A673 (cell line): ENCODE measurements at places on chromosomes 11 and 22. TPM values are rescaled to one million over a fixed set of nuclear protein-coding genes. Genes with fewer than 3 reads are reported as not detected.
A peak's percentile ranks its signal among the peaks of the same experiment; 100 is the strongest.

DNA sequence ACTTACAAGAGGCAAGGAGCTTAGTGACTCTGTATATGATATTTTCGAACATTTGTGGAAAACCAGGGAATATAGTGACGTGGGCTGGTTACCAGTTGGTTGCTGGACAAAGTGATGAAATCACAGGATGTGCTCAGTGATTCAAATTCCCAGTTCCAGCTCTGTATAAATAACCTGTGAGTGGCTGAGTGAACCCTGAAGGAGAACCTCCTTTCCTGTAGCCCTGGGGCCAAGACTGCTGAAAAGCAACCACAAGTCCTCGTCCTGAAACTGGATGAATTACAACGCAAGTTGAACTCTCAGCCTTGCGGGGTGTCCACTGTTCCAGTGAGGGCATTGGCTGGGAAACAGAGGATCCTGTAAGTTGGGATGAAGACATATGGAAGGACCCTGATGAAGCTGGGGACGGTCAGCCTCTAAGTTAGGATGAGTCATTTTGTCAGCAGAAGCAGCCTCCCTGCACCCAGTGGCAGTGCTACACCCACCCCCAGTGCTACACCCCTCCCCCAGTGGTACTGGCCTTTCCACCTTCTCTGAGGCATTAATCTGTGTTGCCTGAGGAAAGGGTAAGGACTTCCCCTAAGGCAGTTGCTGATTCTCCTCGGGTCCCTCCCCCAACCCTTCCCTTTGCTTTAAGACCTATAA is 22.0 kb upstream of the CD81 start:
- H3K4me3 ChIP-seq: no peak overlapping the region
- no peaks in the 10 kb centered on the region for H3K27me3 ChIP-seq
- H3K4me1 ChIP-seq: no peaks in the 10 kb centered on the region
- no peaks in the 10 kb centered on the region for H3K36me3 ChIP-seq

The INS gene
- total RNA-seq: not detected in 2 replicates

The TUBA8 gene
- total RNA-seq: 3.0 and 3.1 TPM in 2 replicates

- H3K27me3 ChIP-seq: peaks cover 47% of the 10 kb centered on the region
- no peaks in the 10 kb centered on the region for H3K4me1 ChIP-seq
- H3K36me3 ChIP-seq: no peaks in the 10 kb centered on the region
- DNase-seq: no peak
- H3K27ac ChIP-seq: no peak overlapping the region
Observed at GRCh38 chr11:128301756-128302155, 285.6 kb downstream of the ETS1 start.

The GDPD4 gene
- total RNA-seq: not detected in 2 replicates

- peaks cover 6% of the 10 kb centered on the region for H3K36me3 ChIP-seq
- H3K27me3 ChIP-seq: no peaks in the 10 kb centered on the region
- peak overlapping the region; percentile 91 for H3K4me3 ChIP-seq
- peak; percentile 39 for DNase-seq
- H3K4me1 ChIP-seq: peaks cover 51% of the 10 kb centered on the region
Observed at GRCh38 chr11:110431051-110431672, 1.4 kb downstream of the FDX1 start.

- H3K4me3 ChIP-seq: no peak overlapping the region
- no peaks in the 10 kb centered on the region for H3K36me3 ChIP-seq
- no peak overlapping the region for H3K27ac ChIP-seq
- no peaks in the 10 kb centered on the region for H3K4me1 ChIP-seq
- H3K27me3 ChIP-seq: no peaks in the 10 kb centered on the region
Observed at GRCh38 chr11:18770479-18771125, 21.0 kb downstream of the PTPN5 start.

- no peak overlapping the region for H3K4me3 ChIP-seq
- peak; percentile 74 for DNase-seq
- H3K4me1 ChIP-seq: peaks cover 18% of the 10 kb centered on the region
- no peaks in the 10 kb centered on the region for H3K36me3 ChIP-seq
- no peak overlapping the region for H3K27ac ChIP-seq
Observed at GRCh38 chr11:121762820-121763219, 310.1 kb upstream of the SORL1-AS1 start.

The SLC1A2 gene
- 0.11 TPM in 1 of 2 replicates, not detected in the other for total RNA-seq

DNA sequence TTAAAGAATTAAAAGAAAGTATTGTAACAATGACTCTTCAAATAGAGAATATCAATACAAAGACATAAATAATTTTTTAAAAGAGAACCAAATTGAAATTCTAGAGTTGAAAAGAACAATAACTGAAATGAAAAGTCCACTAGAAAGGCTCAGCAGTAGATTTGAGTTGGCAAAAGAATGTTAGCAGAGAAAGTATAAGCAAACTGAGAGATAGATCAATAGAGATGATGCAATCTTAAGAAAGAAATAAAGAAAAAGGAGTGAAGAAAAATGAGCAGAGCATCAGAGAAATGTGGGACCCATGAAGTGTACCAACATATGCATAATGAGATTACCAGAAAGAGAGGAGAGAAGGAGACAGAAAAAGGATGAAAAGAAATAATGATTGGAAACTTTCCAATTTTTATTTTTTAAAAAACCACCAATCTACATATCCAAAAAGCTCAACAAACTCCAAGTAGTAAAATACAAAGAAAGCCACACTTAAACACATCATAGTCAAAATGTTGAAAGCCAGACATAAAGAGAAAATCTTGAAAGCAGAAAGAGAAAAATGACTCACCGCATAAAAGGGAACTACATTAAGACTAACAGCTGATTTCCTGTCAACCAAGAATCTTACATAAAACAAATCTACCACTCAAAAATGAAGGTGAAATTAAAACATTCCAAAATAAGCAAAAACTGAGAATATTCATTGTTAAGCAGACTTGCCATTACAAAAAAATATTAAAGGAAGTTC is 20.9 kb downstream of the NCF4 start:
- no peak overlapping the region for H3K27ac ChIP-seq
- DNase-seq: peak; percentile 21
- H3K4me3 ChIP-seq: no peak overlapping the region
- peaks cover 10% of the 10 kb centered on the region for H3K27me3 ChIP-seq
- no peaks in the 10 kb centered on the region for H3K4me1 ChIP-seq

- no peak overlapping the region for H3K4me3 ChIP-seq
- H3K27ac ChIP-seq: no peak overlapping the region
- DNase-seq: no peak
- peaks cover 80% of the 10 kb centered on the region for H3K4me1 ChIP-seq
- no peaks in the 10 kb centered on the region for H3K27me3 ChIP-seq
- H3K36me3 ChIP-seq: no peaks in the 10 kb centered on the region
Observed at GRCh38 chr11:130099356-130099755, 29.7 kb downstream of the APLP2 start.

GRCh38 chr11:34298871-34299270 is 58.9 kb downstream of the ABTB2 start:
- DNase-seq: no peak
- H3K27ac ChIP-seq: no peak overlapping the region
- H3K4me3 ChIP-seq: no peak overlapping the region
- H3K36me3 ChIP-seq: no peaks in the 10 kb centered on the region

DNA sequence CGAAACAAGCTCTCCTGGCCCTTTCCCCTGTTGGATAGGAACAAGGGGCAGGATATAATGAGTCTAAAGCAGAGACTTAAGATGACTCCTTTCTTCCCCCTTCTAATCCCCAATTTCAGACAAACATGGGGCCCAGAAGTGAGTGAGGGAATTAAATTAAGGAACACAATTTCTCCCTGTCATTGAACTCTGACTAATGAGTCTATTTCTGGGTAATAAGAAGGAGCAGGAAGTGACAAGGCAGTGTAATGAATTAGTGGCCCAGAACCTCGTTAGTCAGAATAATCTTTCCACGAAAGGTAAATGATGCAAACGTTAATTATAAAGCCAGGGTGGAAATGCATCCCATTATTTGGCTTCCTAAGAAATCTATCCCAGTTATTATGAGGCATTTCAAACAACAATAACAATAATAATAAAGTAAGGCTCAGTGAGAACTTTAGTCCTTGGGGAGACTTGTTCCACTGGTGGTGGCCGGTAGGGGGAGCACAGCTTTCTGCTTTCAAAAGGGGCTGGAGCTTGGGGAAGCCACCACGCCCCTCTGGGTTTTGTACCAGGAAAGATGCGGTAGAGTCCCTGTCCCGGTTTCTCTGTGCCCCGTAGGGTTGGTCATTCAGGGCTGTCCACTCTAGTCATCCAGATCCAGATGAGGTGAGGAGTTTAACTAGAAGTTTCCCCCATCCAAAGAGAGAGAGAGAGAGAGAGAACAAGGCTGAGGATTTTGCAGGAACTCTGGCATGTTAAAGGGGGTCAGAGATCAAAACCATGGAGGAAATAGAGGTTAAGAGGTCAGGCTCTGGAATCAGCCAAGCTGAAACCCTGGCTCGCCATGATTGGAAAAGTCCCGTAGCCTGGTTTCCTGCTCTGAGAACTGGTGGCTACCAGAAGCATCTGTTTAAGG is 298.3 kb downstream of the NTM start:
- DNase-seq: peak; percentile 71
- no peaks in the 10 kb centered on the region for H3K36me3 ChIP-seq
- H3K4me1 ChIP-seq: no peaks in the 10 kb centered on the region
- no peak overlapping the region for H3K4me3 ChIP-seq
- no peaks in the 10 kb centered on the region for H3K27me3 ChIP-seq

The SAA4 gene
- not detected in 2 replicates for total RNA-seq

DNA sequence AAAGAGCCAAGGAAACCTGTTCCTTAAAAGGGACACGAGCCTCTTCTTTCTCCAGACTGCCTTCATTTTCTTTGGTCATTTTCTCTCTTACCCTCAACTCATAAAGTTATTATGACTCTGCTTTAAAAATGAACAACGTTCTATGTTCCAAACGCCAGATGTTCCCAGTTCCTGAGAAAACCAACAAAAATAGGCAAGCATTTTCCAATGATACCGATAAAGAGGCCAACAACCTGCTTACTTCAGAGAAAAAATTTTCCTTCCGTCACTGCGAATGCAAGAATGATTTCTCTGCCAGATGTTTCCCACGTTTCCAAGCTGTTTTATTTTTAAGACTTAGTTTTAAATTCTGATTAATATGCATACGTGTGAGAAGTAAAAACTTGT is 315 bp upstream of the TRPC6 start:
- no peak for DNase-seq
- H3K27me3 ChIP-seq: peaks cover 83% of the 10 kb centered on the region
- H3K36me3 ChIP-seq: no peaks in the 10 kb centered on the region
- H3K27ac ChIP-seq: no peak overlapping the region
- no peaks in the 10 kb centered on the region for H3K4me1 ChIP-seq
- no peak overlapping the region for H3K4me3 ChIP-seq

GRCh38 chr22:31637447-31637890 is 24.5 kb downstream of the PISD start:
- no peaks in the 10 kb centered on the region for H3K36me3 ChIP-seq
- H3K27me3 ChIP-seq: no peaks in the 10 kb centered on the region
- no peak overlapping the region for H3K4me3 ChIP-seq
- H3K4me1 ChIP-seq: no peaks in the 10 kb centered on the region
- H3K27ac ChIP-seq: no peak overlapping the region

DNA sequence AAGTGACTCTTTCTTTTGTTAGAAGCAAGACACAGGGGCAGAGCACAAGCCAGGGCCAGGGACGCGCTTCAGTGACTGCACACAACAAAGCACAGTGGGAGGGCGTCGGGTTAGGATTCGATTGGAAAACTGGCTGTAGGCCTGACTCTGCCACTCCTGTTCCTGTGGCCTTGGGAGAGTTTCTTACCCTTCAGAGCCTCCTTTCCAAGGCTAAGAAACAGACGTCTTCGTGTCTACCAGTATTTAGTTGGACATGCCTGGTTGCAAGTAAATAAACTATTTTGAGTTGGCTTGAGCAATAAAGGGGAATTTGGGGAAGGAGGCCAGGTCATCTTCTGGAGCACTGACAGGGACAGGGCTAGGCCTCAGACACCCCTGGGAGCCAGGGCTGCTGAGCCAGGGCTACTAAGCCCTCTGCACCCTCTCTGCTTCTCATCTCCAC is 549.1 kb downstream of the INSC start:
- peak; percentile 62 for DNase-seq
- no peaks in the 10 kb centered on the region for H3K27me3 ChIP-seq
- no peak overlapping the region for H3K27ac ChIP-seq
- no peaks in the 10 kb centered on the region for H3K4me1 ChIP-seq
- no peak overlapping the region for H3K4me3 ChIP-seq

GRCh38 chr11:96061069-96061468 is 137.2 kb upstream of the MTMR2 start:
- no peak overlapping the region for H3K4me3 ChIP-seq
- DNase-seq: no peak
- no peak overlapping the region for H3K27ac ChIP-seq
- peaks cover 40% of the 10 kb centered on the region for H3K4me1 ChIP-seq
- no peaks in the 10 kb centered on the region for H3K27me3 ChIP-seq

- H3K27ac ChIP-seq: no peak overlapping the region
- H3K27me3 ChIP-seq: no peaks in the 10 kb centered on the region
- H3K4me1 ChIP-seq: no peaks in the 10 kb centered on the region
- DNase-seq: no peak
- no peak overlapping the region for H3K4me3 ChIP-seq
Observed at GRCh38 chr22:25840891-25841290, 98.9 kb downstream of the MYO18B start.

The OR51B5 gene
- not detected in 2 replicates for total RNA-seq

DNA sequence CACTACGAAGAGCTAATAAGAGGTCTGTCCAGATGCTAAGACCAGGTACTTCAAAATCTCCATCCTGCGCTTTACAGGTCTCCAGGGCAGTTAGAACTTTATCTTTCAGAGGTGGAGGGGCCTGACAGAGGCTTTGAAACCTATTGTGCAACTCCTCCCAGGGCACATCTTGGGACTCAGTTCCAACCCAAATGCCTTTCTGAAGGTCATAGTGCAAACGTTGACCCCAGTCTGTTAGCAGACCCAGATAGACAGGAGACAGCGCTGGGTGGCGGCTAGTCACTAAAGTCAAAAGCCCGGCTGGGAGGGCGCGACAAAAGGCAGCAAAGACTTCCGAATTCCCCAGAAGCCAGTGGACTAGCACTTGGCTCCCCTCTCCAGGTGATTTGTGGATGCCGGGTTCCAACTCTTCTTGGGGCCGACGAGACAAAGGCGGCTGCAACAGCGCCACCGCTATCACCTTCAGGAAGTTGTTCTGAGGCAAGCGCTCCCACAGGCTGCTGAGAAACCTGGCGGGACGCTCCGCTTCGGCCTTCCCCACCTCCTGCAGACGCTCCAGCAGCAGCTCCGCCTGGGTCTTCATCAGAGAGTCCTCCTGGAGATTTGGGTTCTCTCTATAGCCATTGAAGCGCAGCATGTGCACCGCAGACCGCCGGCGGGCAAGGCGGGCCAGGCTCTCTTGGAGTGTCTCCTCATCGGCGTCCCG is 728 bp downstream of the FANCF start:
- H3K36me3 ChIP-seq: no peaks in the 10 kb centered on the region
- H3K4me3 ChIP-seq: peak overlapping the region; percentile 80
- H3K4me1 ChIP-seq: peaks cover 16% of the 10 kb centered on the region
- H3K27me3 ChIP-seq: no peaks in the 10 kb centered on the region
- peak; percentile 66 for DNase-seq
- peak overlapping the region; percentile 86 for H3K27ac ChIP-seq

The MMP12 gene
- total RNA-seq: 0.19 TPM in 1 of 2 replicates, not detected in the other

The TRIM49D2 gene
- total RNA-seq: not detected in 2 replicates

GRCh38 chr11:46271875-46272815 is 5.3 kb upstream of the CREB3L1 start:
- H3K36me3 ChIP-seq: no peaks in the 10 kb centered on the region
- H3K27me3 ChIP-seq: no peaks in the 10 kb centered on the region
- peak overlapping the region; percentile 31 for H3K27ac ChIP-seq
- no peak overlapping the region for H3K4me3 ChIP-seq
- H3K4me1 ChIP-seq: peaks cover 12% of the 10 kb centered on the region
- DNase-seq: no peak
